Pancreas (tissue), 10 donors: ENCODE measurements at places on chromosomes 6 and 20. TPM values are rescaled to one million over a fixed set of nuclear protein-coding genes. Genes with fewer than 3 reads are reported as not detected.

The FAM83B gene
- polyA plus RNA-seq = 0.46 TPM

The WFDC2 gene
- polyA plus RNA-seq = 16.7 TPM

- DNase-seq = no peak
Measured at GRCh38 chr6:127486934-127487333, 27.7 kb upstream of the KIAA0408 start.

- no peak for DNase-seq
Measured at GRCh38 chr6:160765412-160765811, 63.4 kb downstream of the PLG start.

GRCh38 chr20:47188540-47188939 is 168.0 kb downstream of the ZMYND8 start:
- DNase-seq = no peak

DNA sequence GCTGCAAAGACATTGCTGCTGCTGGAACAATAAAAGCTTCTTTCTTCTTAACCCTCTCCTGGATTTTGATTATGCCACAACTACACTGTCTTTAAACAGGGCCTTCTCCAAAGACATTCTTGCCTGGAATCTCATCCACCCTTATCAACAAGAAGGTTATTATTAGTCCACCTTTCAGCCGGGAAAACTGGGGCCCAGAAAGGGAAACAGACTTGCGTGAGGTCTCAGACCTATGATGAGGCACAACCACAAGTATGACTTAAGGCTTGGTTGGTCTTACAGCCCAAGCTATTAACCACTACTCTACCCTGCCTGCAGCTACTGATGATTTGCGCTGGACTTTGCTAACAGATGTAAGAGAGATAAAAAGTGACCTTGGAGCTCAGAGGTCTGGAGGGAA is 62.8 kb upstream of the CTNNBL1 start:
- no peak for DNase-seq

DNA sequence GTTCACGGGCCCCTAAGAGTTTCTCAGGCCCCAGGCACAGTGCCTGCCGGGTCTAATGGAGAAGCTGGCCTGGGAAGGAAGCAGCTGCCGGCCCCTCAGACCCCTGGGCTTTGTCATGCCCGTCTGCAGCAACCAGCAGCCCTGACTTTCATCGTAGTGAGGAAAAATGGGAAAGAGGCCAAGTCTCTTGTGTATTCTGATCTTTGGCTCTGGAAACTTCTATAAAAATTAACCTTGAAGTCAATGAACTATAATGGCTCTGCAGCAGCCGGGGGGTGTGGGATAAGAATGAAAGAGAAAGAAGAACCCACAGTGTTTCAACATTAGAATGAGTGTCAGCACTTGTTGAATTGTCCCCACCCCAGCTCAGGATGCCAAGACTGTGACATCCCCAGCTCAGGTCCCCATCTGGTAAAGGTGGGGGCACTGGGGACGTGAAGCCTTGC is 12.9 kb downstream of the TGM2 start:
- DNase-seq = peak; percentile 55
